Mammary epithelial cell (primary cell): ENCODE measurements at places on chromosomes 4 and X. TPM values are rescaled to one million over a fixed set of nuclear protein-coding genes. Genes with fewer than 3 reads are reported as not detected.

Gene DCAF4L1
- 0.24 and 0.45 TPM in 2 replicates for total RNA-seq

Gene ZDHHC9
- total RNA-seq, result 32.0 TPM

Gene TMEM185A
- total RNA-seq, result 14.6 and 19.6 TPM in 2 replicates

Gene NEIL3
- total RNA-seq, result 1.8 and 7.5 TPM in 2 replicates

Gene CBLL2
- not detected for total RNA-seq

Gene XAGE3
- total RNA-seq, result not detected

Gene CNKSR2
- total RNA-seq, result 1.1 and 1.7 TPM in 2 replicates

Gene BCOR
- 9.2 TPM for total RNA-seq

Gene TMSB15C
- 3.8 and 5.1 TPM in 2 replicates for total RNA-seq

Gene SMIM10L2A
- 27.5 TPM for total RNA-seq

Gene ARHGAP6
- total RNA-seq, result not detected

Gene METAP1
- total RNA-seq, result 67.7 TPM

Gene P2RY4
- 0.26 TPM in 1 of 2 replicates, not detected in the other for total RNA-seq

Gene HS6ST2
- not detected in 2 replicates for total RNA-seq

Gene CLCN4
- total RNA-seq, result 0.94 and 2.4 TPM in 2 replicates

Gene AKAP17A
- 34.9 and 52.1 TPM in 2 replicates for total RNA-seq

Gene GPR34
- total RNA-seq, result not detected

Gene DKK2
- total RNA-seq, result 0.17 TPM

Gene F9
- total RNA-seq, result not detected in 2 replicates

Gene IL13RA1
- 36.0 and 39.1 TPM in 2 replicates for total RNA-seq

Gene ENPP6
- total RNA-seq, result 0.33 TPM

Gene IL2
- total RNA-seq, result not detected in 2 replicates

Gene FRMD7
- total RNA-seq, result not detected in 2 replicates

Gene SGMS2
- 48.1 and 63.4 TPM in 2 replicates for total RNA-seq

Gene DNAAF6
- total RNA-seq, result not detected

Gene CORIN
- total RNA-seq, result 0.33 TPM

Gene XK
- 0.50 TPM for total RNA-seq

Gene DMRTC1B
- total RNA-seq, result not detected

Gene FGFBP1
- 0.83 TPM for total RNA-seq

Gene UGT2B15
- not detected in 2 replicates for total RNA-seq

Gene RS1
- not detected in 2 replicates for total RNA-seq

Gene CYLC1
- not detected in 2 replicates for total RNA-seq

Gene ZNF185
- 46.6 and 73.7 TPM in 2 replicates for total RNA-seq

Gene CRLF2
- total RNA-seq, result not detected

Gene TEX13B
- total RNA-seq, result not detected

Gene AWAT2
- not detected in 2 replicates for total RNA-seq

Gene TMEM35A
- 0.14 TPM in 1 of 2 replicates, not detected in the other for total RNA-seq

Gene BMP3
- under 0.01 TPM for total RNA-seq
